ENCODE measurements at places on chromosomes 1 and 21.

DNA sequence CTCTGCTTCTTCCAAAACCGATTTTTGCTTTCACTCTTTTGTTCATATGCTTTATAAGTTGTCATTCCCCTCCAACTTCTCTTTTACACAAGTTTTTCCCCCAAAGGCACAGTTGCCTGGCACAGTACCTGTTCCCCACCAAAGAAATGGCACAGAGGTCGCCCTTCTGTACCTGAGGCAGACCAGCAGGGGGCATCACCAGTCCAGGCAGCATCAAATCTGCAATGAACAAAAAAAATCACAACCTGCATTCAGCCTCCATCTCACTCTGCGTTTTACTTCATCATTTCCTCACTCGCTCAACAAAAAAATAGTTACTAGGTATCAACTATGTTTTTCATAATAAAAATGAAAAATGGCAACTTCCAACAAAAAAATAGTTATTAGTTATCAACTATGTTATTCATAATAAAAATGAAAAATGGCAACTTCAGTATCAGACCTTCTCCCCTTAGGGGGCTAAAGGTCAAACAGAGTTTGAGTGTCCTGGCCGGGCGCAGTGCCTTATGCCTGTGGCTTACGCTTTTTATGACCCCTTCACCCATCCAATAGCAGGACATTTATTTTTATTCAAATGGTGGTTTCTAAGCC, 4.1 kb downstream of the EIF2D start:
- DNase-seq: peak; percentile 34

DNA sequence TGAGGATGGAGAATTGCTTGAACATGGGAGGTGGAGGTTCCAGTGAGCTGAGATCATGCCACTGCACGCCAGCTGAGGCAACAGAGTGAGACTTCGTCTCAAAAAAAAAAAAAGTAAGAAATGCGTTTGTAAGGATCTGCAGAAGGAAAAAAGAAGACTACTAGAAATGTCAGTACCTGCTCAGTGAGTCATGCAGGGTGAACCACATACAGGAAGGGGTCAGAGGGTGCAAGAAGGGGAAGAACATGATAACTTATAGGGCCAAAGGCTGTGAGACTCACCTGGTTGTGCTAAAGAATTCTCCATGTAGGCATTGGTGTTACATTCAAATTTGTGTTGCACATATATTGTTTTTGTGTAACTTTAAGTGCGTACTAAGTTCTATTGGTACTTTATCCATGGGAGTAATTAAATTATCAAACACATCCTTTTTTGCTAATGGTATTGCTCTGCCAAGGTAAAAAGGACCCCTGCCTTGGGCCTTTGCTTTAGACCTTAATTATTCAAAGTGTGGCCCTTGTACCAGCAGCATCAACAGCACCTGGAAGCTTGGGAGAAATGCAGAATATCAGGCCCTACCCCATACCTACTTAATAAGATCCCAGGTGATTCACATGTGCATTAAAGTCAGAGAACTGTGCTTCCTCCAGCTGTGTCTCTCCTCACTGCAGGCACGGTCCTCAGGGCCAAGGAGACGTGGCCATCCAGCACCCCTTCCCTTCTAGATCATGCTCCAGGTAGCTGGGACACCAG, 96.4 kb upstream of the PPP2R5A start:
- DNase-seq: no peak

DNA sequence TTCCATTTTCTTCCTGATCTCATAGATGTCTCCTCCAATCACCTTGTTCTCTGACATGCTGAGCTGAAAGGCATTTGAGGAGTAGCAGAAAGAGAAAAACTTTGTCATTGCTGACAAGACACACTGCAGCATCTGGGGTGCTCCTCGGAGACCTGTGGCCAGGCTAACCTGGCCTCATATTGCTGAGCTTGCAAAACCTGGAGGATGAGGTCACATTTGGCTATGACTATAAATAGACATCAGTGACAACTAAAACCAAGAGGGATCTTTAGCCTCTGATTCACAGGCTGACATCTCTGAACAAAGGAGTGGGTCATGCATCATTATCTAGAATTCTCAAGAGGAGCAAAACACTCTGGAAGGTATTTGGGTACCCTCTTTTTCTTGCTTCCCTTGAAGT, 83.7 kb downstream of the PROX1 start:
- no peak for DNase-seq

DNA sequence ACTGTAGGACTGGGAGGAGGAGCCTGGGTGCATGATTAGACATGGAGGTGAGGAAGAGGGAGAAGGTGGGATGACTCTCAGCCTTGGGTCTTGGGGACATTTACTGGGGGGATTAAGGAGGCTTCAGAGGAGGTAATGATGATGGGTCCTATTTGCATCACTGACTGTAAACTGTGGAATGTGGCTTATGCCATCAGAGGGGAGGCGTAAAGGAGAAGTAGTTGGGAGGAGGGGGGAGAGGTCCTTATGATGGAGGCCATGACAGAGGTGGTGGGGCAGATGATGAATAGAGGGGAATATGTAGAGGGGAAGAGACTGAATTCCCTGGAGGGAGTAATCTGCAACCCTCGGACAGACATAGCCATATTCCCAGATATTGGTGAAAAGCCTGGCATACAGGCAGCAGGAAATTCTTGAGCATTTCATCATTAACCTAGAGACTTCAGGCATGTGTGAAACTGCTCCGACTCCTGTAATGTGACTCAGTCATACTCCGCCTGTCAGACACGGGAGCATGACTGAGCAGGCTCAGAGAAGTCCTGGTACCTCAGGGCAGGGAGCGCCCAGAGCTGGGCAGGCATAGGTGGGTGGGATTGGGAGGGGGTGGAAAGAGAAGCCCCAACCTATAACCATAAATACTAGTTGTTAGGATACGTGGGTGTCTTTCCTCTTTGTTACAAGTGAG, 8.0 kb upstream of the LCE5A start:
- no peak for DNase-seq

DNA sequence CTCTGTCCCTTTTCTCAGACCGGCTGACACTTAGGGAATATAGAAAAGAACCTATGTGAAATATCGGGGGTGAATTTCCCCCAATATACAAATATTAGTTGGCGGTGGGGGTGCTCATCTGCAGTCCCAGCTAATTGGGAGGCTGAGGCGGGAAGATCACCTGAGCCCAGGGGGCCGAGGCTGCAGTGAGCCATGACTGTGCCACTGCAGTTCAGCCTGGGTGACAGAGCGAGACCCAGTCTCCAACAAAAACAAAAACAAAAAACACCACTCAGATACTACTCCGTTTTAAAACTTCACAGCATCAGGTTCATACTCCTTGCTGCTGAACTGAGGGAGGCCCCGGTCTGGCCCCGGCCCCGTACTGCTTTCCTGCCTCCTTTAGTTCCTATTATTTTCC, 5.9 kb upstream of the EXOSC10 start:
- no peak for DNase-seq

DNA sequence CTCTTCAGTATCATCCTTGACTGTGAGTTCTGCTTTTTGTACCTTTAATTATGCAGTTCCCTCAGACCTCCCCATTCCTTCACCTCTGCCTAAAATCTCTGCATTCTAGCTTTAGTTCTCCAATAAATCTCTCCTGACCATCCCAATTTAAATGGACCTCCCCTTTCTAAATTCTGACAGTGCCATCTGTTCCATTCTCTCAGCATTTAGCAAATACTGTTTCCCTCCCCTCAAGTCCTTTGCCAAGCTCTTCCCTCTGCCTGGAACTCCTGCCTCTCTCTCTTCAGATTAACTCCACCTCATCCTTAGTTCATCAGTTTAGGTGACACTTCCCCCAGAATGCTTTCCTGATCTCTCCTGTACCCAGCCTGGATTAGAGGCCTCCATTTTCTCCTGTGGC, 54.0 kb upstream of the JUN start:
- DNase-seq: no peak

DNA sequence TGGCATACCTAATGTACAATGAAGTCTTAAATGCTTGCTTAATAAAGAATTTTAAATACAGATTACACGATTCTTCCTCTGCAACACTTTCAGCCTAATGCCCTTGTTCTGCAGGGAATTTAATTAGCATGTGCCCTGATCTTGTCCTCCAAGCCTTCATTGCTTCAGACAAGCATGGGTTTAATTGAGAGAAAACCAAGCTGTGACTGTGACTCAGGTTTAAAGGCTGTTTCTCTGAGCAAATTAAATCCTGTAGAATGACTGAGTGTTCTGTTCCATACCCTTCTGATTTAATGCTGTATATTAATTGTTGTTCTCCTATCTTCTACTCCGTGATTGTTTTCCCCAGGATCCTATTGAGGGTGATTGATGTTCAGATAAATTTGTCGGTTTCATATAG, 269.0 kb upstream of the PRMT6 start:
- DNase-seq: no peak

- DNase-seq: no peak
Measured at GRCh38 chr1:221334062-221334461, 407.8 kb downstream of the DUSP10 start.

DNA sequence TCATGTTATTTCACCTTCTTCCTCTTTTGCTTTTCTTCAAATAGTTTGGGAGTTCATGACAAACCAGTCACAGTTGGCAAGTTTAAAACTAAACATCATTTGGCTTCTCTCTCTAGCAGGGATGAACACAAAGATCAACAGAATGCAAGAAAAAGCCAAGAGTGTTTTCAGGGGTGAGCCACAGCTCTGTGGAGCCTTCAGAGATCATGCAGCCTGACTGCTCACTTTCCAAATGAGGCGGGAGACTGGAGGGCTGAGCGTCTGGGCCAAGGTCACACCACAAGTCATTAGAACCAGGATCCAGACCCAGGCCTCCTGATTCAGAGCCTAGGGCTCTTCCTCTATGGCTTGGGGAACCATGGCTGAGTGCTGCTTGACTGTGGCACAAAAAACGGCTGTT, 2.7 kb downstream of the DPT start:
- no peak for DNase-seq

DNA sequence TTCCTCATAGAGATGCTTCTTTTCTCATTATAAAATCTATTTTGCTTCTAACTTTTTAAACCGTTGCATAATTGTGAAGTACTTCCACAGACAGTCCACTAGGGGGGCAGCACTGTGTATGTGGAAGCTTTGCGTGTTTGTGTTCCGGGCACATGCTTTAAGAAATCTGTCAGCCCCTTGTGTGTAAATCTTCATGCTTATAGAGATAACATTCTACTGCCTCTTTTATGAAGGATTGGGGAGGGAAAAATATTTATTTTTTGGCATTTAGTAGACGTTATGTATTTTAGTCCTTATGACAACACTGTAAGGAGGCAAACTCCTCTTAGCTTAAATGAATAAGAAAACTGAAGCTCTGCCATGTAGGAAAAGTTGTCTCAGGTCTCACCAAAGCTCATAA, 157.3 kb upstream of the PTGFR start:
- no peak for DNase-seq

DNA sequence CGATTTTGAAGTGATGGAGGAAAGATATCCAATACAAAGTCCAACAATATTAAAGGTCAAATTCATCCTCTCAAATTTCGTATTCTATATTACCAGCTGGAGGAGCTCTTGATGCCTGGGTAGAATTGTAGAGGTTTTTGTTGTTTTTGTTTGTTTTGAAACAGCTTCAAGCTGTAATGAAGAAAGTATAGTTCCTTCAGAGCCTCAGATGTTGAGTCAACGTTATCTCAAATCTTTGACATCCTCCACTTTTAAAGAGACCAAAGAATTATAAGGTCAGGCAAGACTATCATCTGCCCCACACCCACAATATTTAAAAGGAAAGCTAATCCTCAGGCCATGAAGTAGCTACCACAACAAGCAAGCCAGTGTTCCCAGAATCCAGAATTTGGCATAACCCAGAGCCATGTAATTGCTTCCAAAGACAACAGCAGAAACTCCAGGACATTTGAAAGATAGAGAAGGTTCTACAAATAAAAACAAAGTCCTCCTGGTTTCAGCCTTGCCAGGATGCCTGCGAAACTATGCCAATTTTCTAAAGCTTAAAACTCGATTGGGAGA, 24.9 kb downstream of the VAV3 start:
- no peak for DNase-seq

DNA sequence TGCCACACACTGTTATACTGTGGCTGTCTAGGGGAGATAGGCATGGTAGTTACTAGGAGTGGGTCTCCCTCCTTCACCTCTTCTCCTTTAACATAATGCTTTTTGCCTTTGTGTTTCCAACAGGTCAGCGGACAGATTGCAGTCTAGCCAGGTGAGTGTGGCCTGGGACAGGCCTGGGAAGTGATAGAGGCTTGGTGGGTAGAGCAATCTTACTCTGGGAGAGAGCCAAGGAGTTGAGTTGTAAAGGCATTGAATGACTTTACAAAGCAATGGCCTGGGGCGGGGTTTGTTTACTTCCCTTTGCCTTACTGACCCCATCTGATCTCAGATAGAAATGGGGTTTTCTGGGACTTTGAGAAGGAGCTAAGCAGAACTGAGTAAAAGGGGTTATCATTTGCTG, 51.0 kb upstream of the IKBKE start:
- DNase-seq: no peak

DNA sequence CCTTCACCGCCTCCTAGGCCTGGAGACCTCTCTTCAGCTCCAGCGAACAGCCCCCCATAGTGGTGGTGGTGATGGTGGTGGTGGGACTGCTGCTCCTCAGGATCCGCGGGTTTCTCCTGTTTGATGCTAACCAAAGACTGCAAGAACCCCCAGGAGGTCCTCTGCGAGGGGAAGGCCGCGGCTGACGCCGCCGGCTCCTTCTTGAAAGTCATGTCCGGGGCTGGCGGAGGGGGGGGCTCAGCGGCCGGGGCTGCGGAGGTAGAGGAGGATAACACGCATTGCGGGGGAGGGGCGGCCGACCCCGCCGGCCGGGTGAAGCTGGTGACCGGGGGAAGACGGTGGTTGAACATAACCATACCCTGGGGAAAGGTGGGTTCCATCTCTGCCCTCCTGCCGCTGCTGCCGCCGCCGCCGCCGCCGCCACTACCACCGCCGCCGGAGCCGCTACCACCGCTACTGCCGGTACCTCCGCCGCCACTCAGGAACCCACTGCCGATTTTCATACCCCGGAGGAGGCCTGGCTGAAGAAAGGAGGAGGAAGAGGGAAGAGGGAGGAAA, 554 bp downstream of the ZNF281 start:
- DNase-seq: peak; percentile 2

DNA sequence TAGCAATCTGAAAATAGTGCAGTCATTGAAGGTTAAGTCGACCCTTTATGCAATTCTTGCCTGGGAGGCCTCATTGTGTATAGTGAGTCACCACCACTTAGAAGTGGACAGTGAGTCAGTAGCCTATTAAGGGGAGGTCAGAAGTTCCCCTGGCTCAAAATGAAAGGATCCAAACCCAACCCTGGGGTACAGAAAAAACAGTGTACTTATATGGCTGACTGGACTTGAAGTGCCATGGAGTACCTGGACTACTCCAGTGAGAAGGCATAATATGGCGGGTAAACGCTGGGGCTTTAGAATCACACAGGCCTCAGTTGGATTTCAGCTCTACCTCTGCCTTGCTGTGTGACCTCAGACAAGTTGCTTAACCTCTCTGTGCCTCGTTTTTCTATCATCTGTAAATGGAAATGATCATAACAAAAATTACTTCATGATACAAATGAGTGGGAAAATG, 2.2 kb upstream of the BCL9 start:
- no peak for DNase-seq

DNA sequence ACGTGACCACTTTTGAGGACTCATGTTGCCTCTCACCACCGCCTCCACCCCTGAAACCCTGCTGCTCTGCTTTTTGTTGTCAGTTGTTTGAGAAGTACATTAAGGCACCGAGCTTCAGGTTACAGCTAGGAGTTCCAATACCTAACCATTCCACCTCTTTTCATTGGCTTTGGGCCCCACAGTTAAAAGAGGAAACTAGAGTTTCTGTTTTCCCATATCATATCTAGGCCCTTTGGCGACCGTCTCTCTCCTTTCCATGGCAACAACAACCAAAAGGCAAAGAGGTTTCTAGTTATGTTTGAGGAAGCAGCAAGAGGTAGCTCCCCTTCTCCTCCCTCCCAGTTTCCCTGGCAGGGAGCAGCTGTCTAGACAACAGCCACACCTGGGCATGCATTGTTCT, 5.9 kb downstream of the ANKRD35 start:
- no peak for DNase-seq
